ENCODE measurements at places on chromosomes 3 and 15.

GRCh38 chr3:122982216-122983185 is 45.1 kb downstream of the SEMA5B start:
- no peak for DNase-seq

GRCh38 chr3:42081838-42082473 is 9.2 kb upstream of the TRAK1 start:
- no peak for DNase-seq

- no peak for DNase-seq
Measured at GRCh38 chr15:77853910-77854309, 221.2 kb upstream of the LINGO1 start.

DNA sequence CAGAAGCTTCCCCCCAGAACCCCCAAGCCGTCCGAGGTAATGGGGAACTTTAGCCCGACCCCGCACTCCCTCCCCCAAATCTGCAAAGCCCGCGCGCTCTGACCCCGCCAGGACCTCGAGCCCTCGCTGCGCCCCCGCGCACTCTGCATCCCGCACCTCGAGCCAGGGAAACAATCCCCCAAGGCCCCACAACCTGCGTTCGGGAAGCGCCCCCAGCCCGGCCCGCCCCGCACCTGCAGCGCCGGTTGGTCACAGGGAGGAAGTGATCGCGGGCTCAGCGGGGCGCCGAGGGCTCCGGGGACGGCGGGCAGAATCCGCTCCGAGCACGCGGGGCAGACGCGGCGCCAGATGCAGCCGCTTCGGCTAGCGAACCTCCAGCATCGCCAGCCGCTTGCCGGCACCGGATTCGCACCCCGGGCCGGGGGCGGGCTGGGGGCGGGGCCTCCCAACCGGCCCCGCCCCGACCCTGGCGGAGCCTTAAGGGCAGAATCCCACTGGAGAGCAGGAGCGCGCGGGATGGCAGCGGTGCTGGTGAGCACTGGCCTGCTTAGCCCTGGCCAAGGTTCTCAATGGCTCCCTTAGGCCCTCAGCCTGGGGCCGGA is at the start of gene CAMKV:
TSS of gene CAMKV (minus strand) at position 382 of the 602 bp plus-strand sequence. CDS start 7,518 bp downstream, outside the sequence.
- DNase-seq, result peak; percentile 82

- no peak for DNase-seq
Measured at GRCh38 chr3:159852821-159853505, 135.7 kb upstream of the IL12A start.

GRCh38 chr3:142003291-142003690 is 126.8 kb downstream of the ATP1B3 start:
- DNase-seq, result no peak

Measured in D721Med (cell line).